ENCODE measurements at places on chromosomes 1 and 21.

GRCh38 chr1:42006836-42007235 lies 88.1 kb upstream of the HIVEP3 start:
- no peak for DNase-seq

GRCh38 chr1:247228133-247228532 lies 27.7 kb upstream of the VN1R5 start:
- no peak for DNase-seq

DNA sequence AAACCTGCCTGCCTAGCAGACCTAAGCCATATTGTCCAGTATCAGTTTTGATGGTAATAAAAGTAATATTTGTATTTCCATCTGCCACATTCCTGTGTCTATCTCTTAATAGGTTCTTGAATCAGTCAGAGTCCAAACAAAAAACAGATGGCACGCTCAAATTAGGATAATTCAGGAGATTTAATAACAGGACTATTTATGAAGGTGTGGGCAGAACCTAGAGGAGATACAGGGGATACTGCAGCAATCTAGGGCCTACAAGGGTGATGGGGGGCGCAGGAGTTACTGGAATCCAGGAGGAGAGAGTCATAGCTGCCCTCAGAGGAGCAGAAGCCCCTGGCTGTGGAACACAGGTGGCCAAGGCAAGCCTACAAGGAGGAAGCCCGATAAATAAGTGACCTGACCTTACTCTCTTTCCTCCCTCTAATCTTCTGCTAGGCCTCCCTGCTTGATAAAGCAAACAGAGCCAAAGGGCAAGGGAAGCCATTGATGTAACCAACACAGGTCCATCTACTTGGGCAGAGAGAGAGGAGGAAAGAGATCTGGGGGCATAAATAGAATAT lies 11.9 kb upstream of the HYI start:
- DNase-seq = no peak

DNA sequence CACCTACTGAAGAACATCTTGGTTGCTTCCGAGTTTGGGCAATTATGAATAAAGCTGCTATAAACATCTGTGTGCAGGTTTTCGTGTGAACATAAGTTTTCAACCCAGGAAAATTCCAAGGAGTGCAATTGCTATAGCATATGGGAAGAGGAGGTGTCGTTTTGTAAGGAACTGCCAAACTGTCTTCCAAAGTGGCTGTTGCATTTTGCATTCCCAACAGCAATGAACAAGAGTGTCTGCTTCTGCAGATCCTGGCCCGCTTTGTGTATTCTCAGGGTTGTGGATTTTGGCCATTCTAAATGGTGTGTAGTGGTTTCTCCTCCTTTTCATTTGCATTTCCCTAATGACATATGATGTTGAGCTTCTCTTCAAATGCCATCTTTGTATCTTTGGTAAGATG lies 23.8 kb downstream of the GNG4 start:
- DNase-seq = no peak

- no peak for DNase-seq
Observed at GRCh38 chr21:26881504-26882228, 36.5 kb upstream of the ADAMTS1 start.

DNA sequence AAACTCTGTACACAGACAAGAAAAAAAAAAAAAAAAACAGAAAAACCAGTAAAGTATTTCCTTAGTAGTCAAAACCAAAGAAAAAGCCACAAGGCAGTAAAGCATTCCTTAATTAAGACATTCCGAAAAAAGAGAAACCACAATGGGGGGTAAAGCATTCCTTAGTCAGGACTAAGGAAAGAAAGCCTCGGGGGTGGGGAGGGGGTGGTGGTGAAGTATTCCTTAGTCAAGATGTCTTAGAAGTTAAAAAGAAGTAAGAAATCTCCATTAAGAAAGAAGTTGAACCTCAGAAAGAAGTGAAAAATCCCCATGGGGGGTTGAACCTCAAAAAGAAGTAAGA lies 28.2 kb upstream of the FMO1 start:
- no peak for DNase-seq

DNA sequence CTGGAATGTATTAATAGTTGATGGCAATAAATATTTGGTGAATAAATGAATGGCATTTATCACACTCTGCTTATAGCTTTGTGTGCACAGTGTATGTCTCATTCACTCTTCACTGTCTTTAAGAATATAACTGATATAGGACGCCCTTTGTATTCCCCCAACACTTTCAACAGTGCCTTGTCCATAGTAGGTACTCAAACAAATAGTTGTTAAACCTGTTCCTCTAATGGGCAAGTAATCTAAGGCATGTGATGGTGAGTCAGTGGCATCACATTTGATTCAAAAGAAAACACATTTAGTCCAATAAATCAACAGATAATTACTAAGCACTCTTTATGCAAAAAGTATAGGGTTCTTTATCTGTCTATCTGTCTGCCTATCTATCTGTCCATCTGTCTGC lies 11.2 kb upstream of the RXRG start:
- DNase-seq = no peak

- no peak for DNase-seq
Observed at GRCh38 chr1:87644579-87645190, 316.0 kb downstream of the LMO4 start.

DNA sequence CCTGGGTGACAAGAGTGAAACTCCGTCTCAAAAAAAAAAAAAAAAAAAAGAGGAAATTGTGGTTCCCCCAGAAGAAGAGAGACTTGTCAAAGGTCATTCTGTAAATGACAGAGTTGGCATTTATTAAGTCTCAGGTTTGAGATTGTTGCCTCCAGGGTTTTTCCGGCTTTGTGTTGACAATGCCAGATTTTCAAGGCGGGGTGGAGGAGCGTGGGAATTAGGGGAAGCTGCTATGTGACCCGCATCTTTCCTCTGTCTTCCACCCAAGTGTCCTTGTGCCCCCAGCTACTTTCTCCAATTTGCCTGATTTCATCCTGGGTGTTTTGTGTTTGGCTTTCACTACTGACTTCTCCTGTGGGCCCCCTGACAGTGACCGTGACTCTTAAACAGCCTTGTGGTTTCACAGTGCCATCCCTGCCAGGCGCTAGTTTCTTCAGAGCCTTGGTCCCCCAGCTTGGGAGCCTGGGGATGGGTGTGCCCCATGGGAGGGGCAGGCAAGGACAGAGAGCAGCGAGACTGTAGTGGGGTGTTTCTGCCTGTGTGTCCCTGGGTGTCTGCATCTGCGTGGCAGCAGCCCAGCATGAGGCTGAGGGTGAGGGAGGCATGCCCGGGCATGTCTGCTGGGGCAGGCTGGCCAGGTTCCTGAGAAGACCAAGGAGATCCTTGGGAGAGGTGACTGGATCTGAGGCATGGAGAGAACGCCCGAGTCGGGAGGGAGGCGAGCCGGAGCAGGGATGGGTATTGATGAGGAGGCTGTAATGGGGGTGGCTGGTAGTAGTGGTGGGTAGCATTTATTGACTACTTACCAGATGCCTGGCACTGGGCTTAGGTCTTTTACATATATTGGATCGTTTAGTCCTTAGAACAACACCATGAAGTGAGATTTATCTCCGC lies 46.3 kb downstream of the IER5 start:
- no peak for DNase-seq

DNA sequence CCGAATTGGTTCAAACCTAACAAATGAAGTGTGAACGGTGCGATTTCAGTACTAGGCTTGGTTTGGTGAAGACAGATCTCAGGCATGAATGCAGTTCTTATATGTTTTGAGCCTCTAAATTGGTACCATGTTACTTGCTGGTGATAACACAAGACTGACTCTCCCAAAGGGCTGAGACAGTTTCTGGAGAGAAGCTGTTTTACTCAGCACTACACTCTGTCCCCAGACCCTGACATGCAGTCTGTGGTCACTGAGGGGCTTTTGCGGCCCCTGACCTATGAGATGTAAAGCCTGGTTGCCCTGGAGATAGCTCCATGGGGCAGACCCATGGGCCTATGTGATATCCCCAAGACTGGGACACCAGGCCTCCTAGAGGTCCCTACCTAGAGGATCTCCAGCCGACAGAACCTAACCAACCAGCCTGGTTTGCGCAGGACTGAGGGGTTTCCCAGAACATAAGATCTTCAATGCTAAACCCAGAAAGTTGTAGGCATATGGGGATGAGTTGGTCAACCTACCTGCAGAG lies 19.4 kb upstream of the FOXE3 start:
- DNase-seq = no peak

DNA sequence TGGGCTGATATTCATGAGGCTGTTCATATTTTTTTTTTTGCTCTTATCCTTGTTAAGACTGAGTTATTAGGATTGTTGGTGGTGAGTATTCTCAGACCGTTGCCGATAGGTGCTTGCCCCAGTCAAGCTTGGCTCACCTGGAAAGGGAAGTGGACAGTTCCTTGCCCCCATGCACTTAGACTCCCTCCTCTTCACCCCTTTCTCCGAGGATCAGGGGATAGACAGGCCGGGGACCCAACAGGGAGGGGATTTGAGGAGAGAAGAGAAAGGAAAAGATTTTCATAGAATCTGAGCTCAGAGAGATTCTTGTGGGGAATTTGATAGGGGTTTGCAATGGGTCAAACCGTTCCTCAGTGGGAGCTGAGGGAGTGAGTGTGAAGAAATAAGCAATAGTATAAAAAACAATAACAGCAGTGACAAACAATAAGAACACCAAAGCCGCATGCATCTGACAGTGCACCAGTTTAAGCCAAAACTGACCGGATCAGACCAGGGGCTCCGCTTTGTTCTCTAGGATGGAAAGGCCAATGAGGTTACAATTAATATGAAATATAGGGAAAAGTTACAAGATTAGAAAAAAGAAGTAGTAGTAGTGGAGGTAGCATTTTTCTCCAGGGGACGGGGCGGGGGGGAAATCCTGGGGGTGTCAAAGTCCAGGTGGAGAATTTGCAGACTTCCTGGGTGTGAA lies 8.9 kb downstream of the PAX7 start:
- DNase-seq = no peak

DNA sequence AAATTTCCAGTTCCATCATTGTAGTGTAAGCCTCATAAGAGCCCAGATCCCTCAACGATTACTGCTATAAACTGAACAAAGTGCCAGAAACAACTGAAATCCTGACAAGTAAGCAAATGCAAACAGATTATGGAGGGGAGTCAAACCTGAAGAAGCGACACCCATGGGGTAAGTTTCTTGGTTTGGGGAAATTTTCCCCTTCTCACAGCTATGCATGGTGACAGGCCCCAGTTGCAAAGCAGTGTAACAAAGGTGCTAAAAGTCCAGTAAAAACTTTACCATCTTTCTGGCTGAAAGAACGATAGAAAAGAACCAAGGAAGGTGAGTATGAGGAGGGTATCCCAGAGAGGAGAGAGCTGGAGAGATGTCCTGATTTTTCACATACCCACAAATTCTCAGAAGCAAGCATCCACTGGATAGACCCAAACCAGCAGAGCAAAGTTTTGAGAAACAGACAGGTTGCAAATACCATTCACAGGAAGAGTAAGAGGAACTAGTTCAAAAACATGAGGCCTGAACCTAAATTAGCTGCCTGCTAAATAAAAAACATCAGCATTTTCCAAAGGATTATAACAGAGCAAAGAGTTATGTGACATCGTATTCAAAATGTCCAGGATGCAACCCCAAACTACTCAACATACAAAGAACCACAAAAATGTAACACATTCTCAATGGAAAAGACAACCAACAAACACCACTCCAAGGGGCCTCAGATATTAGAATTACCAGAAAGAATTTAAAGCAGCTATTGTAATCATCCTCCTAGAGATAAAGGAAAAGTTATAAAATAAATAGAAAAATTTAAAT lies 14.5 kb downstream of the SCYL3 start:
- no peak for DNase-seq

DNA sequence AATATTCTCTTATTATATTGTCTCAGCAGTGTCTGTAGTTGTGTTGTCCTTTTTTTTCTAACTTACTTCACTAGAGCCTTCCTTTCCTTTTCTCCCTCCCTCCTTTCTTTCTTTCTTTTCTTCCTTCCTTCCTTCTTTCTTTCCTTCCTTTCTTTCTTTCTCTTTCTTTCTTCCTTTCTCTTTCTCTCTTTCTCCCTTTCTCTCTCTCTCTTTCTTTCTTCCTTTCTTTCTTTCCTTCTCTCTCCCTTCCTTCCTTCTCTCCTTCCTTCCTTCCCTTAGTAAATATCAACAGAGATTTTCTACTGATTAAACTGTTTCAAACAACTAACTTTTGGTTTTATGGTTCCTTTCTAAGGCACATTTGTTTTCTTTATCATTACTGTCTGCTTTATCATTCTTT lies 43.1 kb upstream of the PGBD5 start:
- no peak for DNase-seq

- DNase-seq = no peak
Observed at GRCh38 chr1:220113136-220113695, 19.3 kb downstream of the IARS2 start.

GRCh38 chr1:95006681-95007080 lies 66.1 kb downstream of the ALG14 start:
- DNase-seq = no peak

GRCh38 chr1:23555270-23555985 lies 3.9 kb downstream of the ID3 start:
- DNase-seq = no peak
